ENCODE measurements at places on chromosomes 11 and 22. TPM values are rescaled to one million over a fixed set of nuclear protein-coding genes. Genes with fewer than 3 reads are reported as not detected.
A peak's percentile ranks its signal among the peaks of the same experiment; 100 is the strongest.

GRCh38 chr11:65036931-65037330 lies 4.1 kb upstream of the SAC3D1 start:
- DNase-seq: peak; percentile 38
- peaks cover 9% of the 10 kb centered on the region for H3K4me1 ChIP-seq
- H3K27ac ChIP-seq: no peak overlapping the region
- no peaks in the 10 kb centered on the region for H3K27me3 ChIP-seq
- no peak overlapping the region for H3K4me3 ChIP-seq
- H3K36me3 ChIP-seq: peaks cover 60% of the 10 kb centered on the region

DNA sequence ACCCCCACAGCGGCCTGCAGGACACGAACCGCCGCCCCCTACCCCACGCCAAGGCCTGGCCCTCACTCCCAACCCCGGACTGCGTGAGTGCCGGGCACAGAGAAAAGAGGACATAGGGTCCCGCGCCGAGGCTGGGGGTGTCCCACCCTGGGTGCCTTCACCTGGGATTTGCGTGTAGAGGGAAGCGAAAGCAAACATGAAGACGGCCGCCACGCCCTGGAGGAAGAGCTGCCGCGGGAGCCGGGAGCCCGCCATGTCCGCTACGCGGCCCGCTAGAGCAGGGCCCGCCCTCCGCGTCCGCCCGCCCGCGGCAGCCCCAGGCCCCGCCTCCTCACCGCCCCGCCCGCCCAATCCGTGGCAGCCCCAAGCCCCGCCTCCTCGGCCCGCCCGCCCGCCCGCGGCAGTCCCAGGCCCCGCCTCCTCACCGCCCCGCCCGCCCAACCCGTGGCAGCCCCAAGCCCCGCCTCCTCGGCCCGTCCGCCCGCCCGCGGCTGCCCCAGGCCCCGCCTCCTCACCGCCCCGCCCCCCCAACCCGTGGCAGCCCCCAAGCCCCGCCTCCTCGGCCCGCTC lies at the start of gene LMF2:
TSS of gene LMF2 (minus strand) at position 282 of the 570 bp plus-strand sequence. CDS start at position 255, 27 bp downstream.
- peak within 1 kb of the TSS; percentile 83 for H3K4me3 ChIP-seq
- H3K4me1 ChIP-seq: peaks cover 25% of the 10 kb centered on the region
- H3K27me3 ChIP-seq: no peaks in the 10 kb centered on the region
- peaks cover 30% of the 10 kb centered on the region for H3K36me3 ChIP-seq
- no peak for DNase-seq

DNA sequence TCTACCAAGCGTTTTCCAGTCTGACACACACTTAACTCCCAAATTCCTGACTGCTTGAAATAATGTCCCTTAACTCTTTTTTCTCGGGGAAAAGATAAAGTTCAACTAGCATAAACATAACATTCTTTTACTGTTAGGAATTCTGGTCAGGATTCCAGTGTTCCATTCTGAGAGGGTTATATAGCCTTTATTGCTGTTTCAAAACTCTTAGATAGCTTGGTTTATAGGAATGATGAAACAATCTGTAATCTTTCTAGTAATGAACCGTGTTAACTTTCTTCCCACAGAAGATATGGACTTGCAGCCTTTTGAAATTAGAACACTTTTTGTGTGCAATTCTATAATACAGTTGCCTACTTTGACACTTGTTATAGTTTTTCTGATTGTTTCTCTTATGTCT lies 8.6 kb downstream of the REXO2 start:
- H3K27ac ChIP-seq: no peak overlapping the region
- H3K4me1 ChIP-seq: no peaks in the 10 kb centered on the region
- H3K27me3 ChIP-seq: no peaks in the 10 kb centered on the region
- DNase-seq: no peak
- H3K36me3 ChIP-seq: peaks cover 24% of the 10 kb centered on the region
- no peak overlapping the region for H3K4me3 ChIP-seq

The MAJIN gene
- not detected for polyA plus RNA-seq

- no peak overlapping the region for H3K27ac ChIP-seq
- DNase-seq: no peak
- no peaks in the 10 kb centered on the region for H3K27me3 ChIP-seq
- no peaks in the 10 kb centered on the region for H3K36me3 ChIP-seq
- H3K4me1 ChIP-seq: no peaks in the 10 kb centered on the region
These were observed 111.9 kb downstream of the EHF start for GRCh38 chr11:34732831-34733230.

The JAML gene
- 2.3 TPM for polyA plus RNA-seq

DNA sequence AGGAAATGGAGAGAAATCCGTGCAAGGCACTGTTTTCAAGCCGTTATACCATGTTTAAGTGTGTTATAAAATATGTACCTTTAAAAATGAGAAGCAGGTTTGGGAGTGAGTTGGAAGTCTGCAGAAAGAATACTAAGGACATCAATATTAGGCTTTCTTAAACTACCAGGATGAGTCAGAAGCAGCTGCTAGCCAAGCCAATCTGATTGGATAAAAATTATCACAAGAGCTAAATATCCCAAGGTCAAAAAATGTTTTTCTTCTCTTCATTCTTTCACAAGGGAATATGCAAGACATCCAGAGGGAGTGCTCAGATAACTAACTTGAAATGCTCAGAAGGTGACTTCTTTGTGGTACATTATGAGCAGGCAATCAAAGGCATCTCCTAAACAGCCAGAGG lies 19.3 kb upstream of the CKAP5 start:
- H3K27me3 ChIP-seq: no peaks in the 10 kb centered on the region
- no peak overlapping the region for H3K4me3 ChIP-seq
- DNase-seq: no peak
- no peaks in the 10 kb centered on the region for H3K4me1 ChIP-seq
- no peak overlapping the region for H3K27ac ChIP-seq

- peak; percentile 97 for DNase-seq
- H3K36me3 ChIP-seq: peaks cover 2% of the 10 kb centered on the region
- no peaks in the 10 kb centered on the region for H3K27me3 ChIP-seq
- peak overlapping the region; percentile 83 for H3K27ac ChIP-seq
These were observed 101.6 kb downstream of the SWAP70 start for GRCh38 chr11:9765320-9766101.

GRCh38 chr11:40292721-40293508 lies 1166.5 kb downstream of the LRRC4C start:
- peaks cover 15% of the 10 kb centered on the region for H3K27me3 ChIP-seq
- H3K4me3 ChIP-seq: peak overlapping the region; percentile 67
- H3K4me1 ChIP-seq: no peaks in the 10 kb centered on the region
- H3K36me3 ChIP-seq: no peaks in the 10 kb centered on the region

DNA sequence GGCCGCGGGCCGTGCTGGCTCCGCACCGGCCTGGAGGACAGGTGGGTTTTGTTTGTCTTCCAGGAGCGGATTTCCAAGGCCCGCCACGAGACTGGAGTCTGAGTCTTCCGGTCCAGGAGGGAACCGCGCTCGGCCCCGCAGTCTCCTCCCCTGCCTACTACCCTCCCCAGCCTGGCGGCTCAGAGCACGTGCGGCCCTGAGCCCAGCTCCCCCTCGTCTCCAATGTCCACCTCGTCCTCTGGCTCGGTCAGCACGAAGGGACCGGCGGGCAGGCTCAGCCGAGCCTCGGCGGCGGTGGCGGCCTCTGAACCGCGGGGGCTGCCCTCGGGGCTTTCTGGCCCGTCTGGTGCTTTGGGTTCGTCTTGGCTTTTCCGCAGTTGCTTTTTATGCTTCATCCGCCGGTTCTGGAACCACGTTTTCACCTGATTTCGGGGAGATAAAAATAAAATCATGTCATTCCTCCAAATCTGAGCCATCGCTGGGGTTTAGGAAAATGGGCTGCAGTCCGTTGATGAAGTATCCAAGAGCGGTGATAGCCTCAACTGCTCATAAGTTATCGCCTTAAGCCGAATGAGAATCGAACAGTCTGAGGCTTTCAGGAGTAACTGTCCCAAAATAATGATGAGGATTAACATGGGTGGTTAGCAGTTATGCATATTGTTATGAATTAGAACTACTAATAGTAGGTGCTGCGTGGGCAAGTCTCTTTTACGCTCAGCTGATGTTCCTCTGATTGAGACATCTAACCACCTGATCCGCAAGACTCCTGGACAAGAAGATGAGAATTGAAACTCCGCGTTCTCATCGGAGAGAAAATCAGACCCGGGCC lies 4.0 kb downstream of the BSX start:
- no peak overlapping the region for H3K27ac ChIP-seq
- H3K27me3 ChIP-seq: peaks cover 70% of the 10 kb centered on the region
- H3K36me3 ChIP-seq: no peaks in the 10 kb centered on the region
- DNase-seq: peak; percentile 4
- H3K4me3 ChIP-seq: no peak overlapping the region

The NR1H3 gene
- 14.1 TPM for polyA plus RNA-seq

The PRODH gene
- 7.8 TPM for polyA plus RNA-seq

All from muscle of leg (tissue), 16 donors.